ENCODE measurements at places on chromosomes 1 and 21.

DNA sequence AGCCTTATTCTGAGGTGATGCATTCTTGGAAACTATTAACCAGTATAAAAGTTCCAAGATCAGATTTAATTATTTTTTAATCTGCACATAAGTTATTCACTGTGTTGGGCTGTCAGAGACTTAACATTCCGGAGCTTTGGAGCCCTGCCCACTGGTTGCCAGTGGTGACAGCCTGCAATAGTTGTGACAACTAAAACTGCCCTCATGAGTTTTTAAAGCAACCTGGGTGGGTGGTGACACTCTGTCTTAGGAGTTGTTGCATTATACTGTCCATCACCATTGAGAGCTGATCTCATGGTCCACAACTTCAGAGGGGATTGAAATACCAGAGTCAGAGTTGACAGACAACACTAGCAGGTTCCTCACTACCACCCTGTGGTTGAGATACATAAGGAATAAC is 653.9 kb upstream of the USP24 start:
- H3K27me3 ChIP-seq: no peaks in the 10 kb centered on the region
- no peaks in the 10 kb centered on the region for H3K36me3 ChIP-seq
- no peak overlapping the region for H3K27ac ChIP-seq
- no peak overlapping the region for H3K4me3 ChIP-seq
- no peaks in the 10 kb centered on the region for H3K4me1 ChIP-seq
- DNase-seq: no peak

- H3K4me1 ChIP-seq: peaks cover 5% of the 10 kb centered on the region
- H3K36me3 ChIP-seq: no peaks in the 10 kb centered on the region
- H3K27ac ChIP-seq: no peak overlapping the region
- no peak overlapping the region for H3K4me3 ChIP-seq
Observed at GRCh38 chr1:43061757-43062156, 103.1 kb upstream of the SLC2A1 start.

DNA sequence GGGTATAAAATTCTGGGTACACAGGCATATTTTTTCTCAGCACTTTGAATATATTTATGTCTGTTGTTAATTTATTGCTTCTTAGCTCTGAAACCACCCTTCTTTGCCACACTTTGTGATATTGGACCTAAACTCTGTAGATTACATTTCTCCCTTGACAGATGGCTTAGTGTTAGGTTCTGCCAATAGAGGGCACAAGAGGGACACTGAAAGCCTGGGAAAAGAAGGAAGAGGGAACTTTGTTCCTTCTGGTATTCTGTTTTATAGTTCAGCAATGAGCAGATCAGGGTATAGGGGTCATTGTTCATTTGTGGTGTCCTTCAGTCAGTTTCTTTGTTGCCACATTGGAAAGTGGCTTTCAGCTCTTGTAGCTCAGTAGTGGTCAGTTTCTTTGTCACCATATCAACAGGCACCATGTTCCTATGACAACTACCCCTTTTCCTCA is 423.5 kb upstream of the PROX1 start:
- H3K4me1 ChIP-seq: no peaks in the 10 kb centered on the region
- H3K36me3 ChIP-seq: no peaks in the 10 kb centered on the region
- H3K27me3 ChIP-seq: no peaks in the 10 kb centered on the region
- no peak for DNase-seq
- no peak overlapping the region for H3K4me3 ChIP-seq

GRCh38 chr1:48356901-48357300 is 115.1 kb downstream of the SPATA6 start:
- no peaks in the 10 kb centered on the region for H3K36me3 ChIP-seq
- DNase-seq: no peak
- no peak overlapping the region for H3K4me3 ChIP-seq
- H3K4me1 ChIP-seq: no peaks in the 10 kb centered on the region

DNA sequence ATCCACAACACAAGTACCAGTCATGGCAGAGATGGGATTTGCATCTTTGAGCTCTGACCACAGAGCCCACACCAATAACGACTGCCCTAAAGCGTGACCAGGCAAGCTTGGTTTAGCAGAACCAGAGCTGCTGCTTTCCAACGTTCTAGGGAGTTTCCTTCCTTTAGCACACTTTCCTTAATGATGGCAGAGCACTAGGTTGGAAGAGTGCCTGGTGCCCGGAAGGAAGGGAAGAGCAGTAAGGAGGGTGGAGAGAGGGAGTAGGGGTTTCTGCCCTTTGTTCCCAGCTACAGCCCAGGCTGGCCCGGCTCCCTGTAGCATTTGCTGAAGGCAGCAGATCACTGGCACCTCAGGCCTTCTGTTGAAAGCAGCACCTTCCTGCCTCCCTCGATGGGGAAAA is 6.1 kb upstream of the EVA1C start:
- H3K27me3 ChIP-seq: no peaks in the 10 kb centered on the region
- no peak overlapping the region for H3K4me3 ChIP-seq
- no peak overlapping the region for H3K27ac ChIP-seq
- H3K4me1 ChIP-seq: peaks cover 6% of the 10 kb centered on the region
